ENCODE measurements at places on chromosomes 12 and 14. TPM values are rescaled to one million over a fixed set of nuclear protein-coding genes. Genes with fewer than 3 reads are reported as not detected.

MYO1H gene
- total RNA-seq: 0.51 TPM

KRT82 gene
- total RNA-seq: not detected

CEBPE gene
- total RNA-seq: not detected

CD69 gene
- total RNA-seq: not detected

ZFC3H1 gene
- total RNA-seq: 54.7 TPM

All from progenitor cell of endocrine pancreas (in vitro differentiated cells).